HCT116 (cell line): ENCODE measurements at places on chromosomes 6 and 20.

- peak; percentile 22 for DNase-seq
Observed at GRCh38 chr6:12324748-12325147, 34.6 kb downstream of the EDN1 start.

- no peak for DNase-seq
Observed at GRCh38 chr6:169965657-169966311, 214.4 kb downstream of the ERMARD start.

DNA sequence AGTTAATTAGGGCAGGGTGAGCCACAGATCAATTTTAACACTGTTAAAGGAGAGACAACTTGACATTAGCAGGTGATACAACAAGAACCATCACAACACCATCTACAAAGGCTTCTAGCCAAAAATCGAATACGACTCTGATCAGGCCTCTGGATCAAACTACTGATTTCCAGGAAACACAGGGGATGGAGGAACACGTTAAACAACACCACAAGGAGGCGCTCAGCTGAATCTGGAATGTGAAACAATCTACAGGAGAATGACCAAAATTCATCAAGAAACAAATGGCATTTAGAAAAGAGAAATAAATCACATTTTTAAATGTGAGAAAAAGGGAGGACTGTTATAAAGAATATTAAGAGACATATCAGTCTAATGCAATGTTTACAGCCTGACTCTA lies 13.5 kb upstream of the MAFB start:
- no peak for DNase-seq

- DNase-seq: no peak
Observed at GRCh38 chr6:39941138-39941537, 6.9 kb upstream of the MOCS1 start.

GRCh38 chr20:25543068-25543467 lies 42.3 kb downstream of the NINL start:
- DNase-seq: no peak

GRCh38 chr6:40528051-40528450 lies 59.1 kb downstream of the LRFN2 start:
- no peak for DNase-seq

GRCh38 chr6:55729665-55730064 lies 145.7 kb downstream of the BMP5 start:
- DNase-seq: no peak

DNA sequence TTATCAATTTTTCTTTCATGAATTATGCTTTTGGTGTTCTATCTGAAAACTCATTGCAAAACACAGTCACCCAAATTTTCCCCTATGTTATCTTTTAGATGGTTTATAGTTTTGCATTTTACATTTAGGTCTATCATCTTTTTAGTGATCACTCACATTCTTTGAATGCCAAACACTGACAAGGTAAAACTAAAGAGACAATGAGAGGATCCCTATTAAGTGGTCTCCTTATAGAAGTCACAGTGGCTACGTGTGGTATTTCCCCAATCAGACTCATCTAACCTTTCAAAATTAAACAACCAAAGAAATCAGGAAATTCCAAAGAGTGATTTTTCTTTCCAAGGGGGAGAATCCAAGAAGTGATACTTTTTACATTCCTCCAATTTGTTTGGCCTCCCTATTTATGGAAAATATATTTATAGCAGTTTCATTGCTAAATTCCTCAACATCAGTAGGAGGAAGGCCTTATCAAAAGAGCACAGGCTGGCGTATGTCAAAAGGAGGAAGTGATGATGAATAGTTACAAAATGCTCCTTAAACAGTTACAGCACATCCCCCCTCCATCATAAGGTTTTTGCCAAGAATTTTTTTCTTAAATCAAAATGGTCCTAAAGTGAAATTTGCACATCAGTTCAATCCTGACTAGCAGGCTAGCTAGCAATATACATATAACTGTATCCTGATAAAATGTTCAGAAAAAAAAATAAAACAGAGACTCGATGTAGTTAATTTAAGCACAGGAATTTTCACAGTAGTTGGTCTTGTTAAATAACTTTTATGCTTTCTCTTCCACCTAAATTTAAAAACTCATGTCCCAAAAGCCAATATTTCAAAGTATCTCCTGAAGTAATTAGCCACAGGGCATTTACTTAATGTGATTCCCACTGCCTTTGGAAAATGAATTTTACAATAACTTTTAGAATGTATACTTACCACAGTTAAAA lies 76.2 kb upstream of the IPCEF1 start:
- DNase-seq: no peak

DNA sequence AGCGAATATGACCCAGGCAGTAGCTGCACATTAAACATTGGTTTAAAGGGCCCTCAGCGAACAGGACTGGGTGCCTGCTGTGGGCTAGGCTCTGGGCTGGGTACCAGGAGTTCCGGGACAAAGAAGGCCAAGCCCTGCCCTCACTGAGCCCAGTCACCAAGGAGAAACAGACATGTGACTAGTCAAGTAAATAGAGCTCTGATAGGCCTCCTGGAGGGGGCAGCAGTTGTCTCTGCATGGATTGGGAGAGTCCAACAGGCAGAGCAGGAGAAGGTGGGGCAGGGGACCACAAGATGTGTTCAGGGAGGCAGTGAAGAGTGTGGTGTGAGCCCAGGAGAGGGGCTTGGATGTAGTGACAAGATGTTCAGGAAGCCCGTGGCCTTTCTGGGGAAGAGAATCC lies 3.1 kb downstream of the HM13 start:
- peak; percentile 41 for DNase-seq
